Kidney (tissue), 22 donors: ENCODE measurements at places on chromosomes 2 and 18. TPM values are rescaled to one million over a fixed set of nuclear protein-coding genes. Genes with fewer than 3 reads are reported as not detected.
A peak's percentile ranks its signal among the peaks of the same experiment; 100 is the strongest.

GRCh38 chr2:159549234-159549633 lies 67.1 kb downstream of the BAZ2B start:
- DNase-seq = no peak

DNA sequence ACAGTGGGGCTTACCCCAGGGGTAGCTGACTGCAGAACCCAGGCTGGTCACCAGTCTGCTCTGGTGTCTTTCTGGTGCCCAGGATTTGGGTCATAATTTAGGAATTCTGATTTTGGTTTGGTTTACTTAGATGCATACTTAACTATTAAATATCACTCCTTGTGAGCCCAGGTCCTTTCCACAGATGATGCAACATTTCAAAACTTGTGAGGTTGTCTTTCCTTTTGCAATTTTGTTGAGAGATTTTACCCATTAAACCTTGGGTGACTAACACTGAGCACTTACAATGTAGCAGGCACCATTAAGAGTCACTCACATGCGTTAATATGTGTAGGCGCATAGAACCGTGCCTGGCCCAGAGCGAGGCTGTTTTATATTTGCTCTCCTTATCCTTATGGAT lies 61.8 kb upstream of the RPL31 start:
- DNase-seq = no peak

GRCh38 chr2:231189571-231190495 lies 8.6 kb upstream of the ARMC9 start:
- DNase-seq = peak; percentile 44

- DNase-seq = no peak
These were observed 89.0 kb upstream of the BOD1L2 start for GRCh38 chr18:57057890-57058289.

CFC1 gene
- total RNA-seq = not detected

DNA sequence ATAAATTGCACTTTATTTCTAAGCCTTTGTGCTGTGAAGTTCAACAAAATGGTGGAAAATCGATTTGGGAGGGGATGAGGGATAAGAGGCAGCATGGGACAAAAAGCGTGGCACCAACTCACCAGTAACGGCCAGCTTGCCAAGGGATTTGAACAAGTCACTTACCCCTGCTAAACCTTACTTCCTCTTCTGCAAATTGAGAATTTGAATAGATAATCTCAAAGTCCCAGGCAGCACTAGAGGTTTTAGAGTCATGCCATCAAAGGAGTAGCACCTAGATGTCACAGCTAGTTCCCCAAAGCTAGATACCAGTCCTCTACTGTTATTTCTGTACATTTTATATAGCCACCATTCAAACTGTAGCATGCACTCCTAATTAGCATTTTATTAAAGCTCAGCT lies 83.7 kb upstream of the VRK2 start:
- DNase-seq = no peak

CRYGD gene
- not detected for total RNA-seq

RMND5A gene
- total RNA-seq = 33.6 TPM

GRCh38 chr2:66069937-66070720 lies 364.8 kb upstream of the MEIS1 start:
- DNase-seq = peak; percentile 27

STAT4 gene
- 8.5 TPM for total RNA-seq

DNA sequence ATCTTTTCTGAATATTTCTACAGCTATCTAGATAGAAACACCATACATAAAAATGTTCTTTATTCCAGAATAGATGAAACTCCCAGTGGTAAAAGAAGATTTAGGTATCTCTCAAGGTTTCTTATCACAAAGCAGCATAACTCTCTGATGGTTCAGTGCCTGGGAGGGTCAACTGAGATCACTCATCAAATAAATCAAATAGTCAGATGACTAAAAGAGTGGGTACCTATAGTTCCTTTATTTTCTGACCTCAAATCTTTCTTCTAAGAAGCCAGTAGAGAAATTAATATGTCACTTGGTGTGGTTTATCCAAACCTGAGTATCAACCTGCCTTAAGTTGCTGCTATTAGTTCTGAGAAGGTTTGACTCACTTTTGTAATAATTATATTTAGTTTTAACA lies 120.9 kb downstream of the TMEFF2 start:
- DNase-seq = no peak

GRCh38 chr2:75241696-75242095 lies 42.4 kb upstream of the TACR1 start:
- no peak for DNase-seq

DNA sequence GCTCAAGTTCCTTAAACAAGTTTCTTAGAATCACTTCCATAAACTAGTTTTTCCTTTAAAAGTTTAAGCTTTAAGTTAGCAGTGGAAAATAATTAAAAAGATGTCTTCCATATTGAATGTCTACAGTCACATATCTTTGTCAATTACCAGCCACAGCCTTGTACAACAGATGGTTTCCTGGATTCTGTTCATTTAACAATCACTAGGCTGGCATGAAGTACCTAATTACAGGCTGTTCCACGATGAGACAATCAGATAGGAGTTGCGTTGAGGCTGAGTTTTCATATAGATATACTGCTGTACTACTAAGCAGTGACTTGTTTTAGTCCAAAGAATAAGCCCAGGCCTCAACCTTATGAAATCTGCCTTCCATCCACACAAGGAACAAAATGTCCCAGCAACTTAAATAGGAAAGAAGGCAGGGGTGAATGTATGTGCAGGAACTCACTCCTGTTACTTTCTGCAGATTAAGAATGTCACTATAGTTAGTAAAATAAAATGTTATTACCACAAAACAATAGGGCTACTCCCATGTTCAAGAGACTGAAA lies 131.0 kb downstream of the ZAP70 start:
- DNase-seq = no peak

DNA sequence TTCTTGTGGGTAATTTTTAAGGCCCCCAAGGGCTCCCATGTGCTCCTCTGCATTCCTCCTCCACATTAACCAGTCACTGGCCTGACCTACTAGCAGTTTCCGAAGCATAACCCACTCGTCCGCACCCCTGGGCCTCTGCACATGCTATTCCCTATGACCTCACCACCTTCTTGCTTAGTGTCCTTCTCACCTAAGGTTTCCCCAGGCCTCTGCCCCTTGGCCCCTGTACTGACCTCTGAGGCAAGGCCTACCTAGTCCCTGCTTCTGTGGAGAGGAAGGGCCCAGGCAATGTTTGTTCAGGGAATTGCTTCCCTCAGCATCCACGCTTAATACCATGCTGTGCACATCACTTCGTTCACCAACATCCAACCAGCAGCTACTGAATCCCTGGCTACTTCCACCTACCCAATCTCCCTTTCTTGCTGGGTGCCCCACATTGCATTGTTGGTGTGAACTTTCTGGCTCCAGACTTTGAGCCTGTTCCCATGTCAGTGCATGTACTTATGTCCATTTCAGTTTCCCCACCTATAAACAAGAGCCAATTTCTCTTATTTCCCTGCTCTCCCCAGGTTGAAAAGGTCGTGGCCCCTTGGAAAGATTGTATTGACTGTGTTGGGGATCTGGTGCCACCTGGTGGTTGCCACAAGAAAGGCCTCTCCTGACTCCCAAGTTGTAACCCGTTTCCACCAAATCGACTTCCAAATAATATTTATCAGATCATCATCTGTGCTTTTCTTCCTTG lies 19.2 kb upstream of the TMEM177 start:
- no peak for DNase-seq

DNA sequence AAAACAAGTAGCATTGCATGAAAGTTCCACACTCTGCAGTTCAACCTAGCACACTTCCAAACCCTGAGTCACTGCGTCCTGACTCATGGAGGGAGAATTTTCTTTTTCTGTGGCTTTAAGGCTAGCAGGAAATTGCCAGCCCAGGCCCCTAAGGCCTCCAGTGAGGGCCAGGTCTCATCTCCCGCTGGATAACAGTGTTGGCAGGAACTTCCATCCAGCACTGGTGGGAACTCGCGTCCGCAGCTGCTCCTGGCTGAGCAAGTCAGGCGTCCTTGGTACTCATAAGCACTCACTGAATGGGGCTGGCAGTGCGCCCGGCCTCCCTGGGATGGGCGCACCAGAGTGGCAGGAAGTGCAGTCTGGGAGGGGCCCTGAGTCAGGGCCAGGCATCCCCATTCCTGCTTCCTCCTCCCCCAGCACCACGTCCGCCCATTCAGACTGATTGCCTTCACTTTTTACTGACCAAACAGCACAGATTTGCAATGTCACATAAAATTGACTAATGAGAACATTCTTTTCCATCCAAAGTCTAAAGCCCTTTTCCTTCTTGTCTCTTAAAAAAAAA lies 14.3 kb downstream of the MALL start:
- peak; percentile 71 for DNase-seq

UGGT1 gene
- 52.3 TPM for total RNA-seq

DNA sequence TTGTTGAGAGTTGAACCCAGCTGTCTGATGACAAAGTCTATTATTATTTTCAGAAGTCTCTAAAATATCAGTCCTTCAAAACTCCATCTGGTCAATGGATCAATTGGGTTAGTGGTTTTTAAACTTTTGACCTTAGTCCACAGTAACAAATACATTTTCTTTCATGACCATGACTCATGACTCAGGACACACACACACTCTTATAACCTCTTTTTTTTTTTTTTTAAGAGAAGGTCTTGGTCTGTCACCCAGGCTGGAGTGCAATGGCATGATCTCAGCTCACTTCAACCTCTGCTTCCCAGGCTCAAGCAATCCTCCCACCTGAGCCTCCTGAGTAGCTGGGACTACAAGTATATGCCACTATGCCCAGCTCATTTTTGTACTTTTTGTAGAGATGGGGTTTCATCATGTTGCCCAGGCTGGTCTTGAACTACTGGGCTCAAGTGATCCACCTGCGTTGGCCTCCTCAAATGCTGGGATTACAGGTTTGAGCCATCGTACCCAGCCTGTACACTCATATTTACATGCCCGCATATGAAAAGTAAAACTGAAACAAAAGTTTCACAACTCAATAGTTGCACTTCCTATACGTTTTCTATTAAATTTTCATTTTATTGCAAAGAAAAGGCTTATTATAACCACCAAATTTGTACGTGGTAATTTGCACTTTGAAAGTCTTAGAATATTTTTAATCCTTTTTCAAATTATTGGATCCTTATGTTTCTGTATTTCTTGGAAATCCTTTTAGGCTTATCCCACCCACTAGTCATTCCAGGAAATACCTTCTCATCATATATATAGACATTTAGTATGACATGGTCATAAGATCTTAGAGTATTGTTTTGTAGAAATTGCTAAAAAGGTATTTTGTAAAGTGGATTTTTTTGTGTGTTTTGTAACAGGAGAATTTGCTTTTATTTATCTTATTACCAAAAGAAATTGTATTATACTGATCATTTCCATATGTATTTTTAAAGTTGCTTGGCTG lies 199.0 kb downstream of the LPIN1 start:
- no peak for DNase-seq

DNA sequence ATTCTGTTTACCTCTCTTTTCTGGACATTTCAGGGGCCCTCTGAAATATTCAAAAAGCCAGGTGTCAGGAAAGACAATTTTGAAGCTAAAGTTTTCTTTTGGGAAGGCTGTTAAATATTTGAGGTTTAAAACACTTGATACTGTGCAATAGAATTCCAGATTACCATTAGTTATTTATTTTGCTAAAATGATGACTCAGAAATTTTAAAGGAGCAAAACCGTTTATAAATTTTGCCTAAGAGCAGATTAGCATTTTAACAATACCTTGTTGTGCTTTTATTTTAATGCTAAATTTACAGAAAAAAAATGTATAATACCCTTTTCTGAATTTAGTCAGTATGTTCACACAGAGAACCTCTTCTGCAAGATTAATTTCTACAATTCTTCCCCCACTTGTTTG lies 1159.9 kb downstream of the DSC3 start:
- no peak for DNase-seq

RBM44 gene
- total RNA-seq = 0.72 TPM

- DNase-seq = no peak
These were observed 9.2 kb downstream of the ACOXL start for GRCh38 chr2:110741491-110741980.

DNA sequence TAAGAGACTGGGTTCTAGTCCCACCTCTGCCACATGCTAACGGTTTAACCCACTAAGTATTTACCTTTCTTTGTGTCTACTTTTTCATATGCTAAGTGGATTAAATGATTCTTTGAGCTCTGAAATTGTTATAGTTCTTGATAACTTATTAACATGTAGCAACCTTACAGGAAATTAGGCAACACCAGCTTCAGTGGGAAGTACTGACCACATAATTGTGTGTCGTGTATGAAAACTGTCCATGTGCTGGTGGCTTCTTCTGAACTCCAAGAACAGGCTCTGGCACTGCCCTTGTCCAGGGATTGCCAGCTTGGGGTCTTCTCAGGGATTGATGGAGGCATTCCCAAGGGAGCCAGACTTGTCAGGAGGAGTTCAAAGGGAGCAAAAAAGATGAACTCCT lies 427.7 kb downstream of the TGIF1 start:
- no peak for DNase-seq

DNA sequence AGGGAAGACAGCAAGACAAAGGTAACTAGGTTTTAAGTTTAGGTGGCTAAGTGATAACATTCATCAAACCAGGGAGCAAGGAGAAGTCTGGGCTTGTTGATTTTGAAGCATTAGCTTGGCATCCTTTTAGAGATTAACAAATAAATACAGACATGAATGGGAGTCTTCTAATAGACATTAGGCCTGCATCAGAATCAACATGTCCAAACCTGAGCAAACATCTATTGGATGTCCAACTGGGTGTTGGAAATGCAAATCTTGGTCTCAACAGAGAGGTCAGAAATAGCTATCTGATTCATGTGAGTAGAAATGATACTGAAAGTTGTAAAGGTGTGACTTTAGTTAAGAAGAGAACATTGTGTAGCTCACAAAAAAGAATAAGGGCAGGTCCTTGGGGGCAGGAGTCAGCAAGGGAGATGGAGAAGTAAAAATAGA lies 85.5 kb upstream of the RND3 start:
- DNase-seq = no peak

GRCh38 chr2:146506851-146507250 lies 1338.0 kb upstream of the ACVR2A start:
- no peak for DNase-seq
